ENCODE measurements at places on chromosomes 13 and 19.
A peak's percentile ranks its signal among the peaks of the same experiment; 100 is the strongest.

- no peak for DNase-seq
Observed at GRCh38 chr19:55488986-55489710, 912 bp downstream of the SSC5D start.

DNA sequence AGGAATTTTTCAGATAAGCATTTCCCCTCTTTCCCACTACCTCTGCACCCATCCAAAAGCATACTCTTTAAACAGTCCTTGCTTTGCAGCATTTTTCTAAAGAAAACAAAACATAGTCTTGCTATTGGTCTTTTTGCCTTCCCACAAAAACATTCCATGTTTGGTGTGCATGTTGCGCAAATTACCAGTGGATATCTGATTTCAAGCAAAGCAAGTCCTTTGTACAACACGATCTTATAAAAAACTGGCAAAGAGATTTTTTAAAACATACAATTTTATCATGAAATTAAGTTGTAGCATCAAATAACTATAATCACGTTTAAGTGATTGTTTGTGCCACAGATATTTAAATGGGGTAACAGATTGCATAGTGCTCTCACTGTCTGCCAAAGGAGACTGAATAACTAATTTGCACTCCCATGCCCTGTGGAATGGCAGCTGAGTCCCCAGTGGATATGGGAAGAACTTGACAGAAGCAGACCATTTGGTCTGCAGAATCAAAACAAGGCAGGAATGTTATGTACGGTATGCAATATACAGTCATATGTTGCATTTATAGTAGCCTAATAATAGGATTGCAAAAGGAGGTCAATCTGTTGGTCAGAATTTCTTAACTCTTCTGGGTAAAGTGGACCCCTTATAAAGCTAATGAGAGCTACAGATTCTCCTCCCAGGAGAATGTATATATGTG lies 285.7 kb downstream of the TBC1D4 start:
- DNase-seq, result no peak

- no peak for DNase-seq
Observed at GRCh38 chr19:7924241-7924640, 1.7 kb downstream of the CTXN1 start.

DNA sequence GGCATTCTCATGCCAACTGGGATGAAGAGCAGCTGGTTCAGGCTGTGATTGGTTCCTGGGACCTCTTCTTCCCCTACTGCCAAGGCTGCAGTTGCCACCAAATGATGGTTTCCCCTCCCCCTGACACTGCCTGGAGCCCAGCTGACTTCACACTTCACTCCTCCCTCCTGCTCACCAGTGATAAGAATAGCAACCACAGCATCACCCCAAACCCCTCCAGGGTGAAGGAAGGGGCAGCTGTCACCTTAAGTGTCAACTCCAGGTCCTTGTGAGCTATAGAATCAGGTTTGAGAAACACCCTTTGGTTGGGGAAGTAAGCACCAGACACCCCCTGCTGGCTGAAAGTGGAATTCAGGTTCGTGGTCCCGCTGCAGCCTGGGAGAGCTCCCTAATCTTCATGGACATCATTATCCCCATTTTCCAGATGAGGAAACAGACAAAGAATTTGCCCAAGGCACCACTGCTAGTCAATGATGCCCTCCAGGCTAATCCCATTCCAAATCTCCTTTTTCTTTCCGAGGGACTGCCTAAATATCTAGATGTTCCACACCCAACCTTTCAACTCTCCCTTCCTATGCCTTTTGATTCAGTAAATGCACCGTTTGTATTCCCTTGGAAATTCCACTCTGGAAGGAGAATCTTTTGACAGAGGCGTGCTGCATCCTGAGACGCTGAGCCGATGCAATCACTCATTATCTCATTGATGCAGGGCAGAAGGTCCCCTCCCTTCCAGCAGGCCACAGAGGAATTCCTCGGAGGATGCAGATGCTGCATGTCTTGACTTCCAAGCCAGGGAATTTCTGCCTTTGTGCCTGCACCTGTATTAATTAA lies 50.6 kb upstream of the UQCRFS1 start:
- peak; percentile 54 for DNase-seq

DNA sequence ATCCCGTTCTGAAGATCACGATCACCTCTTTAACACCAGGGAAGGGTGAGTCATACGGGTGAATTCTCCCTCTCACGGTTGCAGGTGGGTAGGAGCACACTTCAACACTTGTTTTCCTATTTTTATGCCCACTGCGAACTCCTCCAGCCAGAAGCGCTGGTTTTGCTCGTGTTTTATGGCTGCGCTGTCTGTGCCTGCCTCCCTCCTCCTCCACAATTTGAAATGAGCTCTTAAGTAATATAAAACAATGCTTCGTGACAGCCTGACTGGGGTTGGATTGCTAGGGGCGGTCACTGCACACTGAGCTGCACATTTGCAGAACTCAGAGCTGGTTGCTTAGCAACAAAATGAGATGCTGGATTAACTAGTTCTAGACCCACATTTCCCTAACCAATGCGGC lies 12.9 kb downstream of the CCDC70 start:
- DNase-seq, result no peak

- DNase-seq, result no peak
Observed at GRCh38 chr13:32134241-32135055, 102.9 kb downstream of the FRY start.

DNA sequence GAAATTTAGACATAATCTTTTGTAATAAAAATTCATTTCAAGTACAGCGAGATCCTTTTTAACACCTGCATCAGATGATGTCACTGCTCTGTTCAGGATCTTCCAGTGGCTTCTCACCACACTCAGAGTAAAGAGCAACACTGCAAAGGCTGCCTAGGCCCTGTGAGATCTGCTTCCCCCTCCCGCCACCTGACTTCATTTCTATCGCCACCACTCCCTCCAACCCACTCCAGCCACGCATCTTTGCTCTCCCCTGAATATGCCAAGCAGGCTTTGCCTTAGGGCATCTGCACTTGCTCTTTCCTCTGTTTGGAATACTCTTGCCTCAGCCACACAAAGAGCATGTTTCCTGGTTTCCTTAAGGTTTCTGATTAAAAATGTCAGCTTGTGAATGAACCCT lies 58.3 kb downstream of the MBNL2 start:
- no peak for DNase-seq

GRCh38 chr13:114161644-114162532 lies 17.2 kb upstream of the CFAP97D2 start:
- peak; percentile 46 for DNase-seq

GRCh38 chr19:47498561-47498960 lies 14.5 kb upstream of the KPTN start:
- DNase-seq, result no peak

DNA sequence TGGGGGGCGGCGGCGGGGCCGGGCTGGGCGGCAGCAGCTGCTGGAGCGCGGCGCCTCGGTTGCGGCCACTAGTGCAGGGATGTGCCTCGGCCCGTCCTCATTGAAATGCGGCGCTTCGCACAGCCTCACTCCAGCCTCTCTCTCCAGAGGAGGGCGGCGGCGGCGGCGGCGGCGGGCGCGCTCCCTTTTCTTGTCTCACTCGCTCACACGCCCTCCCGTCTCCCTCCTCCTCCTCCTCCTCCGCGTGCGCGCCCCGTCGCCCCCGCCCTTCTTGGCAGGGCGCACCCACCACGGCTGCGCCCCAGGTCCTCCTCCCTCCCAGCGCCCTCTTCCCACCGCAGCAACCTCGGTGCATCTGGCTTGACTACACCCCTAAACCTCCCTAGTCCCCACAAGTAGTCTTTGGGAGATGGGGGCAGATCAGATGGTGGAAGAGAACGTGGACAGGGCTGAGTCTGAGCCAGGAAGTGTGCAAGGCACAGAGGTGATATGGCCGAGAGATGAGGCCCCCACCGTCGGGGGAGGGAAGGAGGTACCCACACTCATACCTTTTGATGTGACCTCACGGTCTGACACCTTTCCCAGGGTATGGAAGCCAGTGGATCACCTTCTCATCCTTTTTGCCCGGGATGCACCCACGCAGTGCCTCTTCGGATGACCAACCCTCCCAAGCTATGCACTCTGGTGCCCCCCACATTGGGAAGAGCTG lies at the start of gene DCLK1:
Gene DCLK1, minus strand, starts transcription at position 161 of the 709 bp plus-strand sequence.
- no peak for DNase-seq

DNA sequence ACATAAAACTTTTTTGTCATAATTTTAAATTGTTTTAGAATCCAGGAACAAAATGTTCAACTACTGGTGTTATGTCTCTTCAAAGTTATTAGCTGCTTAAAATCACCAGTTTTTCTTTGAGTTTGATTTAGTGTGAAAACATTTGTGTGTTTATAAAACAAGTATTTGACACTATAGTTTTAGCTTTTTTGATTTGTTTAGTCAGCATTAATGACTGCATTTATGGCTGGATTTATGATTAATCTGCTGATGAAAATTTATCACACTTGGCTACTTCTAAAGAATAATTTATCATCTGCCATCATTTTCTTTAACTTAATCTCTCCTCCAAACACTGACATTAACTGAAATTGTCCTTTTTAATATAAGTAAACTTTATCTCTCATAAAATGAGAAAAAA lies 1465.9 kb upstream of the SLC10A2 start:
- DNase-seq, result no peak

DNA sequence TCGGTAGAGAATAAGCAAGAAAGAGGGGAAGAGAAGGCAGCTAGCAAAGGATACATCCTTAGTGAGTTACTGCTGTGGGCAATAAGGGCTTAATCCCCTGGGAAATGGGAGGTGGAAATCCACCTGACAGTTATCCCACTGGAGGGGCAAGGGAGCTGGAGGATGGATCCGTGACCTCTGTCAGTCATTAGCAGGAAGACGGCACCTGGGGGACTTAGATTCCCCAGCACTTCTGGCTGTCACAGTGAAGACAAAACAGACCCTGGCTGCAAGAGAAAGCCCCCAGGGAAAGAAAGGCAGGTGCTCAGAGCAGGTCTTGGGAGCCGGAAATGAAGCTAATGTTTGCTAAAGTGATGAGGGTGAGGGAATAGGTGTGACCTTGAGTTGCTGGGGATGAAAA lies 70.4 kb upstream of the MRI1 start:
- no peak for DNase-seq

DNA sequence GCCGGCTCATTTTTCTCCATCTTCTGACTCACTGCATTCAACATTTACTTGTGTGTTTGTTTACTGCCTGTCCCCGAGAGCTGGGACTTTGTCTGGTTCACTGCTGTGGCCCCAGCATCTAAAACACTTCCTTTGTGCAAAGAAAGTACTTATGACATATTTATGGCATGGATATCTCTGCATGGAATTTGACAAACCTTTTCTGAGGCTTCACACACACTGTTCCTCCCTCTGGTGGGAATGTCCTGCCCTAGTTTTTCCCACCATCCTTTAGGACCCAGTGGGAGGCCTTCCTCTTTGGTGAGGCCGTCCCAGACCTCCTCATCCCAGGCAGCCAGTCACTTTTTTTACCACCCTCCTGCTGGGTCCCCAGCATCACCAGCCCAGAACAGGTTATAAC lies 1.4 kb upstream of the SRRM5 start:
- no peak for DNase-seq

- DNase-seq, result no peak
Observed at GRCh38 chr13:97631158-97631557, 197.2 kb downstream of the RAP2A start.

DNA sequence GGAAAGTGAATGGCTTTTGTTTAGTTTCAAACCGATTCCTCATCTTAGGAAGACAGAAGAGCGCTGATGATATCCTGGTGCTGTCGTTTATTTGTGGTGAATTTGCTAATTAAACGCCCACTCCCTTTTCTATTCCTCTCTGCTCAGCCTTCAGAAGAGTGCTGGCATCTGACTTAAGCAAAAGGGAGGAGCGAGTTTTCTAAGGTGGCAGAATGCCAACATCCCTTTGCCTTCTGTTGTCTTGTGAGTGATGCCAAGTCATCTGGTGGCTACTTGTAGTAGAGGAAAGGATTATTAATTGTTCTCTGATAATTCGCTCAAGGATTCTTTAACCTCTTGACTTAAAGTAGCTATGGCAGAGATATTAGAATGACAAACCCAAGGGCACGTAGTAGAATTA lies 68.1 kb downstream of the ERCC5 start:
- no peak for DNase-seq

DNA sequence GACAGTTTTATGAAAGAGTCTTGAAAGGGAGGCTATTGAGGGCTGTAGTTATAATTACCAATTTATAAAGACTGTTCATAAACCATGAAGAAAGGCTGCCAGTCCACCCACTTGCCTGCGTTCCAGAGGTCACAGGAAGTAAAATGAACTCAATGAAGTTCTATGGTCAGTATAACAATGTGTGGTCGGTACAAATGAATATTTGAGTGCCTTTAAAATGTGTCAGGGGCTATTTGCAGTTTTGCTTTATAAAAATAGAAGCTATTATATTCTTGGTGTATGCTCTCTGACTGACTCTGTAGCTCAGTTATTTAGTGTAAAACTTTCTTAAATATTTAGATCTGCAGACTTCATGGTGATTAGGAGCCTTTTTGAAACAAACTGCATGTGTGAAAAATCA lies 47.0 kb downstream of the ESD start:
- no peak for DNase-seq

GRCh38 chr13:25292301-25292700 lies 5.0 kb upstream of the MTMR6 start:
- DNase-seq, result no peak

DNA sequence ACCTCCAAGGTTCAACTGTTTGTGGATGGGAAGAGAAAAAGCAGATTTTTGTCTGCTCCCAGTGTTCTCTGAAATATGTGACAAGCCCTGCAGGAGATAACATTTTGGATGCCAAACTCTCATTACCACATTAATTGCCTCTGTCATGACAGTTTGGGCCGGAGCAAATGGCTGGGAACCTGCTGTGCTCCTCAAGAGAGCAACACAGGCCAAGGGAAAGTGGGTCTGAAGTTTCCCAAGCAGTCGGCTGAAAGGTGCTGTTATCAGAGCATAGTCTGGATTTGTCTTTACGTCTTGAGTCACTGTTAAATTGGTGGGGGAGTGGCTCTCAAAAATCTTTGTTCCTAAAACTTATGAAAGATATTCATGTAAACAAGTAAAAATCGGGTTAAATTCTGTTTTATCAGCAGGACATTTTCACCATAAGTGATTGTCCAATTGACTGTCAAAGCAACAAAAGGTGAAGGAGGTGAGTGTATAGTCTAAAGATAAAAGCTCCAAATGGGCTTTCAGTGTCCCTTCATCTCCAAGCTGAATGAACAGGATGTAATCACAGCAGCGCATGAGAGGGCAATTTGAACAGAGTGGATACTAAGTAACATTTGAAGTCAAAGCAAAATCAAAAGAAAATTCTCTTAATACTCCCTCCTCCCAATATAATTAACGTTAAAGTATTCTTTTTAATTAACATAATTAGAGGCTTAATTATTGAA lies 844.8 kb downstream of the PCDH17 start:
- DNase-seq, result no peak
